ENCODE measurements at places on chromosomes 2 and 18.

- no peak for ATAC-seq
Measured at GRCh38 chr2:180412219-180412618, 405.1 kb upstream of the CWC22 start.

DNA sequence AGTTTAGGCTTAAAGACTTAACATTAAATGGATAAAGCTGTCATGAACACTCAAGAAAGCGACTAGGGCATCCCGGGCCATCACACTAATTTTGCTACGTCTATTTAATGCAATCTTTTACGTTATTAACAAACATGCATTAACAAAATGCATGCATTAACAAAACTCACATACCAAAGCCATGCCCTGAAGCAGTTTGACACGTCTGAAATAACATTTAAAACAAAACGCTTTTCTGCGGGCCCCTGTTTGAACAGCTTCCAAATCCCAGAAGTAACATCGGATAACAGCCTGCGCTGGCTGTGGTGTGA, 458 bp downstream of the B4GALT6 start:
- ATAC-seq: no peak

DNA sequence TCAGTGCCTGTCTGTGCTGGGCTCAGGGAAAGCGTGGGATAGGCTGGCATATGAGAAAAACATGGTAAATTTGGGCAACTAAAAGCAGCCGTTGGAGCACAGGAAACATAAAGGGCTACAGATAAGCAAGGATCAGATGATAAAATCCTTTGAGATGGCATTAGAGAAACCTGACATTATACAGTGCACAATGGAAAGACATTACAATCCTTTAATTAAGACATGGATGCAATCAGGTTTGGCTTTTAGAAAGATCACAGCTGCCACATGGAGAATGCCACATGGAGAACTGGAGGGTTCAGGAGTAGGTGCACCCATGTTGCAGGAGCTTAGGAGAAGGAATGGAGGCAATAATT, 117.3 kb downstream of the CDC42EP3 start:
- no peak for ATAC-seq

DNA sequence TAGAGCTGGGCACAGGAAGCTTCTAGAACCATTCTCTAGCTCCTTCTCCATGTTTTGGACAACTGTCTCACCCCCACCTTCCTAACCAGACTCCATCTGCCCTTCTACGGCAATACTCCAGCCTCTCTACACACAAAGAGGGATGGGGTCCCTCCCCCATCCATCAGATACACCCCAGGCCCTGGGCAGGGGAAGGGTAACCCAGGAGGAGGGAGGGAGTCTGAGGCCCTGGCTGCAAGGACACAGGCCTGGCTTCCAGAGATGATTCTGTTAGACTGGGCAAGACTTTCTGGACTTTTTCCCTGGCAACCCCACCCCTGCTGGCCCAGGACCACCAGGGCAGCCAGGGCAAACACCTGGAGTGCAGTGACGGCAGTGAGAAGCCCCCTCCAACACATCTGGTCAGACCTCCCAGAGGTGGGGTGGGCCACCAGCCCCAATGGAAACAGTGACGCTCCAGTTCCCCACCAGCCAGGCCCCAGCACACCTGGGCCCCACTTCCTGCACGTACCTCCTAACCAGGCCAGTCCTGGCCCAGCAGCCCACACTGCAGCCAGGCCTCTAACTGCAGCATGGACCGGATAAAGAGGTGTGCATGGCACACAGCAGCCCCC, 6.5 kb downstream of the CYP26B1 start:
- no peak for ATAC-seq

- ATAC-seq: no peak
Measured at GRCh38 chr2:208329485-208329884, 63.4 kb downstream of the PIKFYVE start.

GRCh38 chr2:75221862-75222261, 22.5 kb upstream of the TACR1 start:
- ATAC-seq: no peak

- ATAC-seq: no peak
Measured at GRCh38 chr2:9665898-9666297, 35.1 kb upstream of the YWHAQ start.

DNA sequence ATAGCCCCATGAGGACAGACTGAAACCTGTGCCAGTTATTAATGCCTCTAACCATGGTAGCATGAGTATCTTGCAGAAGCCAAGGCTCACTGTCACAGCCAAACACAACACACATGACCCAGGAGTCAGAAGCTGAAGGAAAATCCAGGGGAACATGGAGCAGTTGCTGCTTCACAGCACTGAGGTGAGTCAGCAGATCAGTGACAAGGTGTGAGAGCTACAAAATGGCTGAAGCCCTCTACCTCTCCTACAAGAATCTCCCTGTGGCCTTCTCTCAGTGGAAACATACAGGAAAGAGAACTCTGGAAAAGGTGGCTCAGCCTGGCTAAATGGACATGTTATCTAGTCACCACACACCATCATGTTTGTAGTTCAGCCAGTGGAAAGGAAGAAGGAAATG, 93.5 kb downstream of the NAB1 start:
- no peak for ATAC-seq

- no peak for ATAC-seq
Measured at GRCh38 chr2:188319838-188320237, 28.2 kb downstream of the GULP1 start.

DNA sequence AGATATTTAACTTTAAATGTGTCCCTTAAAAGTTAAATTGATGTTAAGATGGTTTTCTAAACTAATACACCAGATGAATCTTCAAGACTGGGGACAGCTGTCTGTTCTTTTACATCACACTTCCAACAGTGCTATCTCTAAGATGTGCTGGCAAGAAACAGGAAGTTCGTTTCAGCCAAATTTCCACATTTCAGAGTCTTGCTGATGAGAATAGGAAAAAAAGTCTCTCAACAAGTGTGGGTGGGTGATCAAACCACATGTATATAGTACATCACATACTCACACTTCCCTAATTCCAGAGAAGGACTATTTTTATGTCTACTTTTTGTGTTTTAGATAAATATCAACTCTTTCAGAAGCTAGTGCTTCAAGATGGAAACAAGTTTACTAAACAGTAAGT, 1712.8 kb upstream of the TMEFF2 start:
- ATAC-seq: no peak

GRCh38 chr2:15031745-15032240, 399.3 kb downstream of the LRATD1 start:
- no peak for ATAC-seq
